ENCODE measurements at places on chromosomes 7 and 10.

GRCh38 chr7:2893411-2893861, 49.3 kb upstream of the GNA12 start:
- DNase-seq, result no peak

- DNase-seq, result peak; percentile 71
Observed at GRCh38 chr10:71727105-71727737, 7.6 kb upstream of the C10orf105 start.

- DNase-seq, result no peak
Observed at GRCh38 chr7:142188846-142189245, 69.0 kb downstream of the PRSS58 start.

- DNase-seq, result no peak
Observed at GRCh38 chr10:62177111-62177510, 91.5 kb downstream of the RTKN2 start.

- DNase-seq, result no peak
Observed at GRCh38 chr10:43942096-43942850, 293.6 kb upstream of the ZNF32 start.

DNA sequence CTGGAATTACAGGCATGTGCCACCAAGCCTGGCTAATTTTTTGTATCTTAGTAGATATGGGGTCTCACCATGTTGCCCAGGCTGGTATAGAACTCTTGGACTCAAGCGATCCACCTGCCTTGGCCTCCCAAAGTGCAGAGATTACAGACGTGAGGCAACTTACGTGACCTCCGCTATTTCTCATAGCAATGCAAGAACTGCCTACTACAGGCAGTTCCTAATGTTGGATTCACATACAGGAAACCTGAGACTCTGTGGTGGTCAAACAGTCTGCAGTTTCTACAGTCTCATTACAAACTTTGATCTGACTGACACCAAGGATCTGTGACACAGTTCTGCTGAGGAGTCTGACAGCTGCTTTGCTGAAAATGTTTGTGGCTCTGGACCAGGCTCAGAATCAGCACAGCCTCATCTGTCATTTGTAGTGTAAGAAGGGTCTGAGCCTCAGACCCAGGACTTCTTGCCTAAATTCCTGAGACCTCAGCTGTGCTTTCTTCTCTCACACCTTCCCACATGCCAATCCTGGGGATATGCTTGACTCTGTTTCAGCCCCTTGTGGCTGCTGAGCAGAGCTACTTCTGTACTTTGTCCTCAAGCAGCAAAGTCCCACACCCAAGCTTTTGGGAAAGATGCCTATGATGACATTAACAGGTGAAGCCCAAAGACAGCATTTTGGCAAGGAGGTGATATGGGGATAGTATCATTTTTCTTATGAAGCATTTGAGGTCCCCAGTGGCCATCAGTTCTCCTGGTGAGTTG, 48.0 kb upstream of the CYP2C9 start:
- no peak for DNase-seq

- no peak for DNase-seq
Observed at GRCh38 chr7:121437470-121437869, 41.4 kb upstream of the FAM3C start.

DNA sequence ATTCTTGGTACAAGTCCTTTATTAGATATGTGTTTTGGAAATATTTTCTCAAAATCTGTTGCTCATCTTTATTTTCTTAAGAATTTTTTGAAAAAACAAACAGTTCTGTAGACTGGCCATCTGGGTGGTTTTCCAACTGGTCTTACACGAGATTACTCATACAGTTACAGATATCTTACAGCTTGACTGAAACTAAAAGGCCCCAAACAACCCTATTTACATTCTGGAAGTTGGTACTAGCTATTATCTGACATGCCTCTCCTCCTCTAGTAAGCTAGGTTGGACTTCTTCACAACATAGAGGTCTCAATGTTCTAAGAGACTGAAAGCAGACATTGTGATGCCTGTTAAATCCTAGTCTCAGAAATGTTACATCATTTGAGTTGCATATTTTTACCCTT, 52.0 kb downstream of the ZNF22 start:
- no peak for DNase-seq

DNA sequence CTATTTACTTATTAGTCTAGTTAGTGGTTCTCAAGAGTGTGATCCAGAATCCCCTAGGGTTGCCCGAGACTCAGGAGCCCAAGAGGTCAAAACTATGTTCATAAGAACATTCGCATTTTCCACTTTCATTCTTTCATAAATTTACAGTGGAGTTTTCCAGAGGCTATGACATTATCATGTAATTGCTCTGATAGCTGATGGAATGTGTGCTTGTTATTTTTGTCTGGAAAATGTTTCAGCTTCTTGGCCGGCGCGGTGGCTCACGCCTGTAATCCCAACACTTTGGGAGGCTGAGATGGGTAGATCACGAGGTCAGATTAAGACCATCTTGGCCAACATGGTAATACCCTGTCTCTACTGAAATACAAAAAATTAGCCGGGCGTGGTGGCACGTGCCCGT, 10.1 kb downstream of the PURB start:
- no peak for DNase-seq

DNA sequence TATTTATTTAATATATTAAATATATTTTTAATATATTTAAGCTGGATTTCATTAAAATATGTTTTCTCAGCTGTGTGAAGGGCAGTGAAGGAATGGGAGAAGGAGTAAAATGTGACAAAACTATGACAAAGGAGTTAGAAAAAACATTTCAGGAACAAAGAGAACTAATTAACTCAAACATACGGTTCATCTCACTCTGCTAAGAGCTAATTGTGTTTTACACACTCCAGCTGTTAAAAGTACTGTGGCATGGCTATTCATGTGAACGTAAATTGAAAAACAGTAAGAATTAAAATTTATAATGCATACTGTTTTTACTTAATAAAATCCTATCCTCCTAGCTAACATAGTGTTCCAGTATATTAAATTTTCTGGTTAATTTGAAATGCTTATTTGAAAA, 262.5 kb upstream of the GNAI1 start:
- DNase-seq, result no peak

DNA sequence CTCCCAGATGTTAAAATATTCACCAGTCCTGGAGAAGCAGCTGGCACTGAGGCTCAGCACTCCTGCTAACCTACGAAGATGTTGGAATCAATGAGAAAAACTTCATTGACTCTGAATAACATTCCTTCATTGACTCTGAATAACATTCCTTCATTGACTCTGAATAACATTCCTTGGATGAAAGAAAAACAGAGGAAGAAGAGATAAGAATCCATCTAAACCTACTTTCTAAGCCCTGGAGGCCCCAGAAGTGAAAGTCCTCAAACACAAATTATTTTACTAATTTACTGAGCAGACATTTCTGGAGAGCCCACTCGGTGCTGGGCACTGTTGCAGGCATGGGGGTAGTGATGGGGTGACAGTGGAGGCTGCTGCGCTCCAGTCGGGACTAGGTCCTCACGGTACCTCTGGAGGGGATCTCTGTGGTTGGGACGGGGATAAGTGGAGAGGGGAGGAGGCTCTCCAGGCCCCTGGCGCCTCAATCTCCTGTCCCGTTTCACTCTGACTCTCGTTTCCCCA, 254.1 kb downstream of the WDR37 start:
- no peak for DNase-seq

- no peak for DNase-seq
Observed at GRCh38 chr10:19046679-19047078, 1.9 kb upstream of the MALRD1 start.

GRCh38 chr7:146503844-146504243, 387.2 kb downstream of the CNTNAP2 start:
- no peak for DNase-seq

GRCh38 chr10:53601260-53601875, 828.8 kb upstream of the MBL2 start:
- no peak for DNase-seq

DNA sequence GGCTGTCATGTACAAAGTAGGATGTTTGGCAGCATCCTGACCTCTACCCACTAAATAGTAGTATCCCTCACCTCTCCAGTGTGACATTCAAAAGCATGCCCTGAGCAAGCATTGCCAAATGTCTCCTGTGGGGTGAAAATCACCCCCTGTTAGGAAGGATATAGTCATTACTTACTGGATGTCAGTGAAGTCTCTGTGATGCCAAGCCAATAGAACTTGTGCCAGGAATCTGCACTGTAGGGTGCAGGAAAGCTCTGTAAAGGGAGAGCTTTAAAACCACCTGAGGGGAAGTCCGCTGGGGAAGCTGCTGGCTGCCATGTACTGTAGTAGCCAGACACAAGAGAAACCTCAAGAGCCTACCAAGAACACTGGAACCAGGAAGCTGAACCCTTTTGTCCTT, 170.7 kb upstream of the DKK1 start:
- DNase-seq, result no peak

GRCh38 chr10:79379512-79380124, 32.3 kb downstream of the PPIF start:
- no peak for DNase-seq

GRCh38 chr10:114650831-114651230, 7.2 kb downstream of the ABLIM1 start:
- DNase-seq, result no peak

DNA sequence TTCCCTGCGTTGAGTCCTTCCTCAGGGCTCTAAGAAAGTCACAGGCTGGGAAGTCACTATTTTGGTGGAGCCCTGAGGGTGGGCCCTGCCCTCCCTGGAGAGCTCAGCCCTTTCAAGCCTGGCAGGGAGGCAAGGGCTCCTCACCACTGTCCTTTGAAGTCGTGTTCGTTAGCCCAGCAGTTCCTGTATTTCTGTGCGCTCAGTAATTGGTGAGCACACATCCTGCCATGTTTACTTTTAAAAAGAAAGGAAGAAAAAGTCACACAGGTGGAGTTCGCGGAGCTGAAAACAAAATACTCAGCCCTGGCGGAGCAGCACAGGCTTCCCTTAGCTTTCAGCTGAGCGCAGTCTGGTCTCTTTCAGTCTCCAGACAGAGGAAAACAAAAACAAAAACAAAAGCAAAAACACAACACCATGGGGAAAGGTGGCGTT, 37.1 kb downstream of the PRKCQ start:
- DNase-seq, result peak; percentile 42

DNA sequence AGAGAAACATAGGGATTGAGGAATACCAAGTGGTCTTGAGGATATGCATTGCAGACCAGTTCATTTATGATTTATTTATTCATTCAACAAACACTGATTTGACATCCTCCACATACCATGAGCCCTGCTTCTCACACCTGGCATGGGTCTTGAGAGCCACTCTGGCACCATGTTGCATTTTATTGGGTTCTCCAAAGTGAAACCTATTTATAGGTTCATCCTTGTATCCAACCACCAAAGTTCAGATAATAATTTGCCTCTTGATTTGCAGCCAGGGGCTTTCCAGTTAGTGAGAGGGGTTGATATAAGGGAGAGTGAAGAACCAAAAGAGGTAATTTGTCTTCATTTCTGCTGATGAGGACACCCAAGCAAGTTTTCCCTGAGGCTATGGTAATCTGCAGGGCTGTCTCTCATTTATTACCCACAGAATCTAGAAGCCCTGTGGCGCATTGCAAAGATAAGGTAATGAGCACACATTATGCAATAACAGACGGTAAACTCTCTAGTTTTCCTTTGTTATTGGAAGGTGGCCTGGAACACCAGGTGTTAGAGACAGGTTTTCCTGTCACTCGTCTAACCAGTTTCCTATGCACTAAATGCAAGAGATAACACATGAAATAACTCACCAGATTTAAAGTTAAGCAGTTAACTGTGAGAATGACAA, 28.8 kb upstream of the ICA1 start:
- no peak for DNase-seq

GRCh38 chr10:102227050-102227449, 951 bp downstream of the ELOVL3 start:
- DNase-seq, result no peak

GRCh38 chr7:46390042-46390441, 469.0 kb upstream of the IGFBP3 start:
- no peak for DNase-seq

DNA sequence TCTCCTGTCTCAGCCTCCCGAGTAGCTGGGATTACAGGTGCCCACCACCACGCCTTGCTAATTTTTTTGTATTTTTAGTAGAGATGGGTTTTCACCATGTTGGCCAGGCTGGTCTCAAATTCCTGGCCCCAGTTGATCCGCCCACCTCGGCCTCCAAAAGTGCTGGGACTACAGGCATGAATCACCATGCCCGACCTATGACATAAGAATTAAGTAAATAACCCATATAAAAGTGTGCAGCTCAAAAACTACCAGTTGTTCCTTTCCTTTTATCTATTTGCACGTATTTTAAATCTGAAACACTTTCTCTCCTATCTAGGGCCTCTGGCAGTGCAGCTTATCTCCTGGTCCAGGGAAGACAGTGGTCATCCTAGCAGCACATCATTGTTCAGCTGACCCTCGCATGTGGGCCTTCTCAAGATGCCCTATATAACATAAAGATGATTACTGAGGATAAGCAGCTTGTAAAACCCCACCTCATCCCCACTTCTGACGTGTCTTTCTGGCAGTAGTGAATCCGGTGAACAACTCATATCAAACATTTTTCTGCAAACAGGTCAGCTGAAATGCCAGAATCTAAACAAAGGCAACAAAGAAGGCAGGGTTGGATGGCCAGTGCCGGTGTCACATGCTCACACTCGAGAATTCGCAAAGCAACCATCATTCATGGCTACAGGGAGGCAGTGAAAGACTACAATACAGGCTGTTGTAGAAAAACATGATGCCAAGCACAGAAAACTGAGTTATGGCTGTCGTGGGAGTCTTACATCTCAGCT, 36.0 kb upstream of the KCNIP2 start:
- DNase-seq, result no peak

GRCh38 chr7:28750981-28751380, 207.1 kb downstream of the TRIL start:
- DNase-seq, result no peak

DNA sequence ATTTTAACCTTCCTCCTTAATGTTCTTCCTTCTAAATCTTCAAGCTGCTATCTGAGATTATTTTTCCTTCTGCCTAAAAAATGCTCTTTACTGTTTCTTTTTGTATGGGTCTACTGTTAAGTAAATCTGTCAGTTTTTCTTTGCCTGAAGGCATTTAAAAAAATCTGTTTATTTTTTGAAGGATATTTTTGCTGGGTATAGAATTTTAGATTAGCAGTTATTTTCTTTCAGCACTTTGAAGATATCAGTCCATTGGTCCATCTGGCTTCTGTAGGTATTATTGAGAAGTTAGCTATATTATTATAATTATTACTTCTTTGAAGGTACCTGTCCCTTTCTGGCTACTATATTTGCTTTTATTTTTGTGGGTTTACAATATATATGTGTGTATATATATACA, 171.4 kb downstream of the BBS9 start:
- no peak for DNase-seq

DNA sequence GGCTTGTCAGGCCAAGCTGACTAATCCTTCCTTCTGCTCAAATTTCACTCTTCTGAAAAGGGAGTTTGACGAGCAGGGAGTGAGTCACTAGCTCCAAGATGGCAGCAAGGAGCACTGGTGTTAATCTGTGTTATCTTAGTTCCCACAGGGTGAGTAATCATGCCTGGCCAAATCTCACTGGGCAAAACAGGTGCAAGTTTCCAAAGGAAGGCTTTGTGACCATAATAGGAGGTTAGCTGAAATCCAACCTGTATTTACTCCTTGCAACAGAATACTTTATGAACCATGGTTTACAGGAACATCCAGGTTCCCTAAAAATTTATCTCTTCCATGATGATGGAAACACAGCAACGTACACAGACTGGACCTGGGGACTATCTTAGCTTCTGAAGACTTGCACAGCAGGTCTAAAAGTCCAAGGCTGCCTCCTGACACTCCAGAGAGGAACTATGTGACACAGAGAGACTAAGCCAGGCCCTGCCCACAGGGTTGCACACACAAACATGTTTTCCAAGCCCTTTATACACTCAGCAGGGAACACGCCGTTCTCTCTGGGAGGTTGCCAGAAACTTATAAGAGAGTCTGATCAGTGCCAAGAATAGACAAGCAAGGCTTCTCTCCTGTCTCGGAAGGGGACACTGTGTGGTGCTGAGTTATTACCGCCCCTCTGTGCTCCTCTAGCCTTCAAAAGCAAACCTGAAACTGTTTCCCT, 46.3 kb downstream of the PDK4 start:
- DNase-seq, result no peak
